ENCODE measurements at places on chromosomes 5 and 9. TPM values are rescaled to one million over a fixed set of nuclear protein-coding genes. Genes with fewer than 3 reads are reported as not detected.

DNA sequence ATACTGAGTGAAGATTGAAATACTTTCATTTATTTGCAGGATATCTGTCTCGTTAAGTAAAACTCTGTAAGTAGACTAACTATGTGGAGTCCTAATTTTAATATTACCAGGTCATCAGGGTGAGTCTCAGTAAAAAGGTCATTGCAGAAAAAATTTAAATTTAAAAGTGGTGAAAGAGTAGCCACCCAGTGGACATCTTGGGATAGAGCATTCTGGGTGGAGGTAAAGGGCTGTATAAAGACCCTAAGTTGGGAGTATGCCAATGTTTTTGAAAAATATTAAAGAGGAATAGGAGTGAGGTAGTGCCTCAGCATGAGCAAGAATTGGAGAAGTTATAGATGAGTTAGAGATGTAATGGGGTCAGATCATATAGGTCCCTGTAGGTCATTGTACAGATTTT is 145.5 kb downstream of the HMHB1 start:
- no peak overlapping the region for H3K4me3 ChIP-seq
- no peaks in the 10 kb centered on the region for H3K4me1 ChIP-seq
- H3K27ac ChIP-seq = no peak overlapping the region
- H3K27me3 ChIP-seq = peaks cover 5% of the 10 kb centered on the region
- H3K36me3 ChIP-seq = no peaks in the 10 kb centered on the region
- no peak for DNase-seq

GRCh38 chr5:59169081-59169767 is 586.3 kb downstream of the RAB3C start:
- no peak for DNase-seq
- peaks cover 4% of the 10 kb centered on the region for H3K27me3 ChIP-seq
- H3K36me3 ChIP-seq = no peaks in the 10 kb centered on the region
- no peak overlapping the region for H3K4me3 ChIP-seq

DNA sequence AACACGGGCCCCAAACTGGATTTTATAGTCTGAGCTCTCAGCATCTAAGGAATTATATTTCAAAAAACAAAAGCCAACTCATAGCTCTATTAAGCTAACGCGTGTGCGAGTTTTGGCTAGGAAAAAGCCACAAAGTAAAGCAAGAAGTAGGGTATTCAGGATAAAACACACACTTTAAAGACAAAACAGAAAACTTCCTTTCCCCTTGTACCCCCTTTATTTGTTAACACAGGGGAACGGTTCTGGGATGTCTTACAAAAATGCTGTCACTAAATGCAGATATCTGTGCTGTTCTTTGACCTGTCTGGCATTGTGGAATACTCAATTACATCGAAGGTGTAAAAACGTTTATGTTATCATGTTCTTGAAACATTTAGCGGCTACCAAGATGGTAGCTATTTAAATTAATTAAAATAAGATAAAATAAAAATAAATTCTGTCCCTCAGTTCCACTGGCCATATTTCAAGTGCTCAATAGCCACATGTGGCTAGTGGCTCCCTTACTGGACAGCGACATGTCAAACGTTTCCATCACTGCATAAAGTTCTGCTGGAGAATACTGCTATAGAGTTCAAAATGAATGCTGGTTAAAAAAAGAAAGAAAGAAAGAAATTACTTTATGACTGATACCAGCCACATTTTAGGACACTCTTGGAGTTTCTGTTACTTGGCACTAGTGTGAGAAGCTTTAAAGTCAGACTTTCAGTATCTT is 7.2 kb upstream of the MEF2C start:
- DNase-seq = no peak
- peak overlapping the region; percentile 97 for H3K27ac ChIP-seq
- no peaks in the 10 kb centered on the region for H3K27me3 ChIP-seq

GRCh38 chr5:109743041-109743531 is 53.4 kb downstream of the MAN2A1 start:
- DNase-seq = no peak
- H3K27me3 ChIP-seq = no peaks in the 10 kb centered on the region
- peaks cover 45% of the 10 kb centered on the region for H3K4me1 ChIP-seq
- peaks cover 22% of the 10 kb centered on the region for H3K36me3 ChIP-seq
- no peak overlapping the region for H3K27ac ChIP-seq
- no peak overlapping the region for H3K4me3 ChIP-seq

DNA sequence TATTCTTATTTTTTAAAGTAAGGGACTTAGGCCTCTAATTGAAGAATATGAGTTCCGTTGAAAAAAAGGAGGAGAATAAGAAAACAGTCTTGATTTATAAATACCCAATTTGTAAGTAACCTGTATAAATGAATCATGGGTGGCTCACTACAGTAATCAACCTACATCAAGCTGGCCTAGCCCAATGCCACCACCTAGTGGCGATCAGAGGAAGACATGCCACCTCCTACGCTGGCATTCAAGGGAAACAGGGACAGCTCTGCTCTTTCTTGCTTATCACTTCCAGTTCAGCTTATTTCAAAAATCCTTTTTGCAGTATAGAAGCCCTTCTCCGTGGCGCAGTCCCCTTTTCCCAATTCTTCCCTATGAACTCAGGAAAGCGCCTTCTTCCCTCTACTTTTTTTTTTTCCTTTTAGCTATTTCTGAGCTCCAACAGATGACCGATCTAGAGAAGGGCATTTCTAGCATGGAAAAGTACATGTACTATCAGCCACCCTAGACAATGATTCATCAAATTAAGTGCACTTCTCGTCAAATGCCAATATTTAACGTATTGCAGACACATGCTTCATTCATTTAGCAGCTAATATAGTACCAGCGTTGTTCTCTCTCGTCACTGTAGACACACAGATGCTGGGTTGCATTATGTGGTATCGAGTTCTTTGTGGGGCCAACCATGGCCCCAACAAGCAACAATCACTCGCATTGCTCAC is 28.3 kb downstream of the PTPN3 start:
- H3K36me3 ChIP-seq = no peaks in the 10 kb centered on the region
- no peak overlapping the region for H3K27ac ChIP-seq
- no peak overlapping the region for H3K4me3 ChIP-seq
- peak; percentile 20 for DNase-seq

DNA sequence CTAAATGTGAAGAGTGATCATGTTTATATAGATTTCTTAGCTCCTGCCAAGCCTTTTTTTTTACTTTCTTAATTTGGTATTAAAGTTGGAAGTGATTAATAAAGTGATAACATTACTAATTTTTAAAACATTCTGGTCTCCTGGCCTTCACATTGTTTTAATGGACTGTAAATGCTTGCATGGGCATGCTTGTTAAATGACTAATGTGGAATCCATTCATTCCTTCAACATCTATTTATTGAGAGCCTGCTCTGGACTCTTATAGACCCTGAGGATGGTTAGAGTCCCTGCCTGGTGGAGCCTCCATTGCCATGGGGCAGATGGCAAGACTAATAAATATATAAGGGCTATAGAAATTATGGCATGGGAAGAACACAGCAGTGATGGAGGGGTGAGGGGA is 103.5 kb downstream of the NTRK2 start:
- no peaks in the 10 kb centered on the region for H3K4me1 ChIP-seq
- DNase-seq = no peak
- peaks cover 6% of the 10 kb centered on the region for H3K27me3 ChIP-seq
- H3K36me3 ChIP-seq = no peaks in the 10 kb centered on the region
- no peak overlapping the region for H3K27ac ChIP-seq

- H3K36me3 ChIP-seq = no peaks in the 10 kb centered on the region
- no peak overlapping the region for H3K27ac ChIP-seq
- no peaks in the 10 kb centered on the region for H3K4me1 ChIP-seq
- peaks cover 7% of the 10 kb centered on the region for H3K27me3 ChIP-seq
Observed at GRCh38 chr5:163303718-163304117, 133.7 kb upstream of the CCNG1 start.

Gene IL3
- polyA plus RNA-seq = not detected

Gene PCDHAC1
- not detected for polyA plus RNA-seq

Gene UTP15
- 6.6 TPM for polyA plus RNA-seq

Gene DMRT3
- not detected for polyA plus RNA-seq

Gene PHF24
- polyA plus RNA-seq = not detected

Measured in naive B cell (primary cell).